ENCODE measurements at places on chromosomes 2 and 18.

DNA sequence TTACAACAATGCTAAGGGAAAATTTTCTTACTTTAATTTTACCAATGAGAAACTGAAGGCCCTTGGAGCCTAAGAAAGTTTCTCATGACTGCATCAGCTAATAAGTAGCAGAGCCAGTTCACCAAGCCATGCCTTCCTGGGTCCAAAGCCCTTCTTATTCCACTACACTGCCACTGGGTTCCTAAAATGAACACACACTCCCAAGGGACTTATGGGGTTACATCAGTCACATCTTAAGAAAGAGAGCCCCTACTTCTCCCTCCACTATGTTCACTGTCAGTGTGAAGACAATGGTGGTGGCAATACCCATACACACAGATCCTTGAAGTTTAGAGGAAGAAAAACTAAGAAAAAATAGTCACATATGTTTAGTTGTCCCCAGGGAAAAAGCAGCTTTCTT is 20.6 kb downstream of the MBD2 start:
- DNase-seq: no peak

DNA sequence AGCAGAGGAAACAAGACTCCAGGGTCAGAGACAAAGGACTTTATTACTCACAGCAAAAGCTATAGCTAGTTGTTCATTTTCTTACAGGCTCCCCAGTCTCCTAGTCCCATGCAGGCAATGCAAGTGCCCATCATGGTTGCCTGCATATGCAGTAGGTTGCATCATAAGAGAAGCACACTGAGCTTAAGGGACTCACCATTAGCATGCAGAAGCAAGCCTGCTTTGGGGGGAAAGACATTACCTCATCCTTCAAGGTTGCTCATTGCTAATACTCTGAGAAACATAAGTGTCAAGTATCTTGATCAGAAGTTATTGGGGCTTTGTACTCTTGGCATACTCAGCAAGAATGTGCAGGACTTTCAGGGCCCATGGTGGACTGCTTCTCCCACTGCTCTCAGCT is 114.6 kb upstream of the CCDC68 start:
- no peak for DNase-seq

GRCh38 chr2:166432331-166432730 is 56.6 kb upstream of the SCN9A start:
- no peak for DNase-seq

DNA sequence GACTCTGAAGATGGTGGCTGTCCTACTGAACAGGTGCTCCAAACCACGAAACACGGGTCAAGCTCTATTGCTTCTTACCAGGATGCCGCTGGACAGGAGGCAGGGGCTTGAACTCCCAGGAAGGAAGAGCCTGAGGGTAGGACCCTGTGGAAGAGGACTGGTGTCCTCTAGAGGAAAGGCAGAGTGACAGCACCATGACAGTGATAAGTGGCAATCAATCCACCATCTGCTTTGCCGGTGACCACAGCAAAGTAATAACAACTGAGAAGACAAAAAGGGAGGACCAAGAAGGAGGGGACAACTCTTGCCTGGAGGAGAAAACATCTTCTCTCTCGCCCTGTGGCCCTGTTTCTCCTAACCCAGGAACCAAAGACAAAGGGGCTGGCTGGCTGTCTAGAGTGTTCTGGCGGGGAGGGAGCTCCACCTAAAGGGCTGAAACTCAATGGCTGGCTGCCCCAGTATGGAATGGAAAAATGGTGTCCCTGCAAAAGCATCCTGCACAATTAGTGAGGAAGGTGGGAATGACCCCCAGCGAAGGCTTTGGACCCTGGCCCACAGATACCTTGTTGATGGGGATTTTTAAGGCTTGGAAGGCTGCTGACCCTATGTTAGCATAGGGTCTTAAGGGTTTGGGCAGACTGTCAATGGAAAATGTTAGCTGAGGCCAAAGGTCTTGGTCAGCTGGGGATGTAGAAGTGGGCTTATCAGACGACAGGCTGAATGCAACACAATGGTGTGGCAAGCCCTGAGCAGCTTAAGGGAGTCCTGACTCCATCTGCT is 35.4 kb downstream of the PROC start:
- no peak for DNase-seq

DNA sequence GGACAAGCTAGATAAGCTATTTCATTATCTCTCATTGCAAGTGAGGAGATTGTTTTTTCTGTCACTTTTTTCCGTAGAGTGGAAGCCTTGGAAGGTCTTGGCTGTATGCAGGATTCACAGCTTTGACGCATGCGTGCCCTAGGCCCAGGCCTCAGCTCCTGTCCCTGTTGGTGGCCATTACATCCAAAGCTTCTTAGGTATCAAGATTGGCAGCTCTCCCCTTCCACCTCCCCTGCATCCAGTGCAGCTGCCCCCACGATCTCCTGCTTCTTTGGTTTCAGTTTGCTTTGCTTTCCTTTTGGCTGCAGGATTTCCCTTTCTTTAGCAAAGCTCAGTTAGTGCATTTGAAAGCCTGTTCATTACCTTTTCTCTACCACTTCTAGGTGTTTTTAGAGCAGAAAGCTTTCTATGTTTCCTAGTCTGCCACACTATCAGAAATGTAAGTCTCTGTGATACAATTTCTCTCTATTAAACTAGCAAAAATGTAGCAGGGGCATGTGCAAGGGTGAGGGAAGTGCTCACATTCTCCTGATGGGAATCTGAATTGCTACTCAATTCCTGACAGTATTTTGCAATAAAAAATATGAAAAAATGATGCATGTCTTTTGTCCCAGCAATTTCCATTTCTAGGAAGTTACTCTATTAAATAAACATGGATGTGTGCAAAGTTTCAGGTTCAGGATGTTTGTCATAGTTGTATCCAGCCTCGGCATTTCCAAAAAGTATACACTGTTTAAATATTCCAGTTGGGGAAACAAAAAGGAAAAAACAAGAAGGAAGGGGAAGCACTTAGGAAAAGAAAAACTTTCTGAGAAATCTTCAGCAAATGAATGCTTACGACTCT is 91.2 kb downstream of the LIPG start:
- no peak for DNase-seq

DNA sequence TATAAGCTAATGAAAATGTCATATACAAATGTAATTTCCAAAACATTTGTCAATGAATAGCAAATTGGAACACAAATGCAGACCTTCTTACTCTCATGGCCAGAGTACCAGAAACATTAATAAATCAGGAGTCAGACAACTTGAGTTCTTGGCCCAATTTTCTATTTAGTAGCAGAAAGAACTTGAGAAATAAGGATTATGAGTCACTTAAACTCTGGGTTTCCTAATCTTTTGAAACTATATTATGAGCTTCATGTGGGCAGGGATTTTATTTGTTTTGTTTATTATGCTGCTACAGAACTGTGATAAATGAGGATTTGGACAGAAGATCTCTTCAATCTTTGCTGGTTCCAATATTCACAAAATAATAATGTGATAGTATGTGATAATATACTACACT is 686.7 kb downstream of the NR4A2 start:
- DNase-seq: no peak

- DNase-seq: peak; percentile 18
These were observed 1.1 kb downstream of the BIN1 start for GRCh38 chr2:127105656-127106456.

GRCh38 chr2:152049541-152049940 is 49.3 kb downstream of the CACNB4 start:
- no peak for DNase-seq

DNA sequence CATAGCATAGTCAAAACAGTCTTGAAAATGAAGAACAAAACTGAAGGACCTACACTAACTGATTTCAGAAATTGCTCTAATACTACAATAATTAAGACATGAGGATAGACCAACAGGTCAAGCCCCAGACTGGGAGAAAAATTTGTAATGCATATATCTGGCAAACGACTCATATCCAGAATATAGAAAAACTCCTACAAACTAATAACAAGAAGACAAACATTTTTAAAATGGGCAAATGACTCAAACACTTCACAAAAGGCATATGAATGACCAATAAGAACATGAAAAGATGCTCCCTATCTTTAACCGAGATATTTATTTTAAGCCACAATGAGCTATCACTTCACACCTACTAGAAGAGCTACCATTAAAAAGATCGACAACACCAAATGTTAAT is 14.2 kb downstream of the TGFBRAP1 start:
- DNase-seq: no peak

DNA sequence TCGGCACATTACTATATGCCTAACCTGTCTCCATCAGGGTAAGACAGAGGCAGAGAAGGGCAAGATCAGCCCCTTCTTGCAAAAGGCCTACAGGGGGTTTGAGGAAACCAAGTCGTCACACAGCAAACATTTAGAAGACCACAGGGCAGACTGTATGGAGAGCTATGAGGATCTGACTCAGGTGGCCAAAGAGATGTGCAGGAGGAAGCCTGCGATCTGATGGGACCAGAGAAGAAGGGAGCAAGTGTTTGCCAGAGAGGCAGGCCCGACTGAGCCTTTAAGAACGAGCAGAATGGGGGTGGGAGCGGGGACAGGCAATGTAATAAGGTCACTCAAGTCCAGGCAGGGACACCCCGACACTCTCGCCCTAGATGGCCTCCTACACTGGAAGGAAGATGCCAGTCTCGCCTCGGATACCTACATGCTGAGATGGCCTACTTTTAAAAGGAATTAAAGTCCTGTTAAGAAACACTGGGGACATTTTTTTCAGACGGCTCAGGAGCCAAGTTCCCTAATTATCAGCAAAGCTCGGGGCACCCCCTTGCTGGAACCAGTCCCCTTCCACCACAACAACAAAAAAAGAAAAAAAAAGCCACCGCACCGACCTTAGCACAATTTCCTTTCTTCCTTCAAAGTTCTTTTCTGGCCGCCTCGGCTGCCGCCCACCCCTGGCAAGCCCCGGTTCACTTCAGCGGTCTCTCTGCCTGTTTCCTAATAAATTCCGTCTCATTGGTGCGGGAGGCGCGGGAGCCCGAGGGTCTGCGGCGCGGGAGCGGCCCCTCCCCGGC is 1.5 kb downstream of the SFXN5 start:
- no peak for DNase-seq

- DNase-seq: peak; percentile 62
These were observed 14.8 kb downstream of the TMEM237 start for GRCh38 chr2:201628545-201628944.

DNA sequence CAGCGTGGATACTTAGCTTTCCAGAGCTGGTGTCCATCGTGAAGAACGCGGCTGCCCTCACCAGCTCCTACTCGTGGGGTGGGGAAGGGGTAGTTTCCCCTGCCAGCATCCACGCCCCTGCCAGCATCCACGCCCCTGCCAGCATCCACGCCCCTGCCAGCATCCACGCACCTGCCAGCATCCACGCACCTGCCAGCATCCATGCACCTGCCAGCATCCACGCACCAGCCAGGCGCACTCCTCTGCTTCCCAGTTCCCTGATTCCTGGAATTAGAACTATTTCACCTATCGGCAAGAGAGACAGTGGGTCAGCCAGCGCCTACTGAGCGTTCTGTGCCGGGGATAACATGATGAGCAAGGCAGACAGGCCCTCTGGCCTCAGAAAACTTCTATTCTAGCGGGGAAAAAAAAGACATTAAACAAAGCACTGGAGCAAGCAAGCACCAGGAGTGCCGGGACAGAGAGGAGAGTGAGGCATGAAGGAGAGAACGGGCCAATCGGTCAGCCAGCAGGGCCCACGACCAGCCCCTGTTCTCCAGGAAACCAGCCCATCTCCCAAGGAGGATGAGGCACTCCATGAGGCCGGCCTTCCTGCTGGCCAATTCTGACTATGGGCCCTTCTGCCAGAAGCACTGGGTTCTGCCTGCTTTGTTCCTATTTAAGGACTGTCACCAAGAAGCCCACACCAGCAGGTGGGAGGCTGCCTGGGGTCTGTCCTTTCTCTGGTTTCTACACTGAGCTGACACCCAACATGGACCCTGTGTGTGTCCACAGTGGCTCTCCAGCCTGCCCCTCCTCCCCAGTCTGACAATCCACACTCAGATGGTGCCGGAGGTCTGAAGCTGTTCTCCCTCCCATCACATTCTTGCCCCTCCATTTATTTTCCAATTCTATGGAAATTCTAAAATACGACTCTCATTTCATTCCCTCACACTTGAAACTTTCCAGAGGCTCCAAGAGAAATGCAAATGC is 78.4 kb upstream of the SALL3 start:
- no peak for DNase-seq

DNA sequence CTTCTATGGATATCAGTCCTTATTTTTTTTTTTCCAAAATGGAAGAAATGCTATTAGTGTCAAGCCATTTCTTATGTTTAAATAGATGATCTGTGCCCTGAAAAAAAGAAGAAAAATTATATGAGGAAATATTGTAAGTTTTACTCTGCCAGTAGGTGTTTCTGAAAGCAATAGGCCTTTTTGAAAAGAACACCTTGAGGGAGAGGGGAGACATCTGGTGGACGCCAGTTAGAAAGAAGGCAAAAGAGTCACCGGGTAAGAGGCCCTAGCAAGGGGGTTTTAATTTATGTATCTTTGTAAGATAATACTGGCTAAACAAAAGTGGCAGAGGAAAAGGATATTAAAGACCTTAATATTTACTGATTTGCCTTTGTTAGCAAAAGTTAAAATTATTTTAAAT is 56.1 kb downstream of the DYNAP start:
- no peak for DNase-seq

GRCh38 chr2:68290901-68291300 is 28.8 kb downstream of the CNRIP1 start:
- no peak for DNase-seq

GRCh38 chr2:42788882-42789281 is 3.5 kb downstream of the HAAO start:
- DNase-seq: no peak

- no peak for DNase-seq
These were observed 124.0 kb downstream of the GAREM1 start for GRCh38 chr18:32346671-32347070.
